GF-D8 (cell line): ENCODE measurements at places on chromosomes 16 and 17.

DNA sequence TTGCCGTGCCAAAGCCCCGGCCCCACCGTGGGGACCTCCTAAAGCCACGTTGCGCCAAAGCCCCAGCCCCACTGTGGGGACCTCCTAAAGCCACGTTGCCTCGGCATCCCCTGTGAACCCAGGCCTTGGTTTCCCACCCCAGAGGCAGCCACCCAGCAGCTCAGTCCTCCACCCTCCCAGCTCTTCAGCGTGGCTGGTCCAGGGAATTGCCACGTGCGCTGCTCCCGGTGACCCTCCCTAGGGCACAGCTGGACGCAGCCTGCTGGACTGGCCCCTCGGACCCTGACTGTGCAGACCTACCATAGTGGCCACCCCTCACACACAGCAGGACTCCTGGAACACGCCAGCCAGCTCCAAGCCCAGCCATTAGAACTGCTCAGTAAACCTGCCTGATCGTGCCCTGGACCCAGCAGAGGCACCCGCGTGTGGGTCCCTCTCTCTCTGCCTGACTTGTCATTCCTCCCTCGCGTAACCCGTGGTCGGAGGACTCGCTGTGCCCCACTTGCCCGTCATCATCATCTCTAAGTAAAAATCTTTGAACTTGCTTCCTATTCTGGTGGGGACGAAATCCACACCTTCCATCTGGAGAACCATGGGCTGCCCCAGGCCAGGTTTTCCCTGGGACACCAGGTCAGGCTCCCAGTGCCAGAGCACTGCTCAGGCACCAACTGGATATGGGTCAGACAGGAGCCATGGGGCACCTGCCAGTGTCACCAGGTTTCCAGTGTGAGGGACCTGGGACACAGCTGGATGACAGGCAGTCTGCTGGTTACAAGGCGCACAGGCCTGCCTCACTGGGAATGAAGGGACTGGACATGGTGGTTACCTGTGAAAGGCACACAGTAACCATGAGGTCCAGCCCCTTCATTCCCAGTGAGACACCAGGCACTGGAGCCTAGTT is 5.6 kb downstream of the CIAO3 start:
- DNase-seq: no peak

DNA sequence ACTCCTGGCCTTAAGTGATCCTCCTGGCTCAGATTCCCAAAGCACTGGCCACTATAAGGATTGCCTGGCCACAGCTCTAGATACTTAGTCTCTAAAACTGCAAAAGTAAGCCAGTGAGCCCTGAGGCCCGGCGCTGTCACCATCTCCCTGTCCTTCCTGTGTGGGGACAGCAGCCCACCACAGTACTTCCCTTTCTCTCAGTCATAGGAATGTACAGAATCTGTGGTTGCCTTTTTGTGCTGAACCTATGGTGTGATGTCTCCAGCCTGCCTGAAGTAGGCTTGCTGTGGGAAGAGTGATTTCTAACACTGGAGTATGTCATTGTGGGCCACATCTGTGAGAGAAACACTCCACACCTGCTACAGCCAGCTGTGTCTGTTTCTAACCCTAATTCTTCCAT is 24.7 kb downstream of the NTAN1 start:
- DNase-seq: peak; percentile 72

GRCh38 chr17:16007439-16007838 is 7.8 kb downstream of the TTC19 start:
- no peak for DNase-seq

- DNase-seq: no peak
These were observed 17.6 kb downstream of the POLR2A start for GRCh38 chr17:7501729-7502128.

- DNase-seq: no peak
These were observed 177.0 kb upstream of the IRX6 start for GRCh38 chr16:55146966-55147365.

DNA sequence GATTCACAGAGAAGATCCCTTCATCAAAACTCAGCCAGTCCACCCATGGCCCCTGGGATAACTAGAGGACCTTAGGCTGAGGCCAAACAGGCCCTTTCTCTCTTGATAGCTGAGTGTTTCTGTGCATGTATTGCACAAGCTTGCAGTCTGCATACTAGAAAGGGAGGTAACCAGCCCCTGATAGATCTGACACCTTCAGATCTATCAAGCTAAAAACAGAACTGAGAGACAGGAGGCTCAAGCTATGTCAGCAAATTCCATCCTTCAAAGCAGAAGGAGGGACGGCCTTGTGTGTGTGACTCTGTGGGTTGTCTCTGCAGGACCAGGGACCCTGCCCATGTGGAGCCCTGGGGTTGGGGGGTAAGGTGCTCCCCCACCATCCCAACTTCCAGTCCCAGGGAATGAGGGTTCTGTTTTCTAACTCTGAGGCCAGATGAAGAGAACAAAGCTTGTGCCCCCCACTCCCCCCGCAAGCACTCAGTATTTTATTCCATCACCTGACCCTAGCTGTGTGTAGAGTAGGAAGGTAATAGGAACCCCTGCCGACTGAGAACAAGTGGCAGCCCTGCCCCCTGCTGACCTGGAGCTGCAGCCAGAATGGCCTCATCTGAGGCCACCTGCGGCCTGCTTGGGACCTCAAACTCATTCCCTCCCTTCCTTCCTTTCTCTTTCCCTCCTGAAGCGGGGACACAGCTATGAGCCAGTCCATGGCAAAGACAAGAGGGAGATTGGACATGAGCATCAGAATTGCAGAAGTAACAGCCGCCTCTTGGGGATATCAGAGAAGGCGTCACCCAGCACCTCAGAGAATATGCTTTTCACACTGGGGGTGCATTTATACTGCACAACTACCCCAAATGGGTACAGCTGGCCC is 63.8 kb downstream of the SMPD3 start:
- no peak for DNase-seq
